Hindlimb muscle (tissue), 1 donor: ENCODE measurements at places on chromosomes 12 and 14. TPM values are rescaled to one million over a fixed set of nuclear protein-coding genes. Genes with fewer than 3 reads are reported as not detected.

GRCh38 chr14:63203618-63204406 is 431 bp upstream of the RHOJ start:
- peak; percentile 93 for DNase-seq

Gene VASH1
- polyA plus RNA-seq = 51.4 TPM

- DNase-seq = no peak
These were observed 3.2 kb upstream of the SOCS2 start for GRCh38 chr12:93569301-93569655.

- no peak for DNase-seq
These were observed 3.1 kb downstream of the PRB4 start for GRCh38 chr12:11307143-11307542.

Gene WNT1
- not detected for polyA plus RNA-seq
